ENCODE measurements at places on chromosomes 2 and 18.
A peak's percentile ranks its signal among the peaks of the same experiment; 100 is the strongest.

GRCh38 chr2:205636549-205637319, 45.6 kb upstream of the NRP2 start:
- DNase-seq = no peak

- DNase-seq = no peak
These were observed 209.1 kb upstream of the KCNJ3 start for GRCh38 chr2:154489266-154489858.

GRCh38 chr2:11904029-11904428, 157.6 kb downstream of the LPIN1 start:
- DNase-seq = peak; percentile 55

DNA sequence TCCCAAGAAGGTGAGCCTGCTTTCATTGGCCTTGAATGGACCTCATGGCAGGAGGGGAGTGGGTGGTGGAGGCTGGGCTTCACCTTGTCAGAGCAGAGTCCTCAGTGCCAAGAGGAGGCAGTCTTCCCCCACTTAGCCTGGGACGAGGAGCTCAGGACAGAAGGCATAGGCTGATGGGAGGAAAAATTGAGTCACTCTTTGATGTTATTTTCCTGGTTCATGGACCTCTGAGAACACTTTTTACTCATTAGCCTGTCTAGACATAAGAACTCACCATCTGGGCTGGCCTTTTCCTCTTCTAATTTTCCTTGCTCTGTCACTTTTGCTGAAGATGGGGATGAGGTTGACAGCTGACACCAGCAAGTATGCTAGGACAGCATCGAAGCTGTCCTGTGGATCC, 225.7 kb upstream of the TNP1 start:
- no peak for DNase-seq

DNA sequence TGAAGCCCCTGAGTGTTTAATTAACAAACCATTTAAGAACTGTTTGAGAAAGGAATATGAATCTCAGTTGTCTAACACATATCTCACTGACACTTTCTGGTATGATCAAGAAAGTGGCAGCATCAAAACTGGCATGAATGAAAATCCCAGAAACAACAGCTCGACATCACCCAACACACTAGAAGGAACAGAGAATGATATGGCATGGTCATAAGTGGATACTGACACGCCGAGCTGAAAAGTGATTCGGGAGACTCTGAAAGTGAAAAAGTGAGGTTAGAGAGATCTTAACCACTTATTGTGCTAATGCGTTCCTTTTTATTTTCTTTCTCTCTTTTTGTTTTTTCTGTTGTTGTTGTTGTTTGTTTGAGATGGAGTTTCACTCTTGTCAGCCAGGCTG, 37.9 kb downstream of the MRPL35 start:
- DNase-seq = no peak

- no peak for DNase-seq
These were observed 20.4 kb downstream of the PLA2R1 start for GRCh38 chr2:160042054-160042453.

DNA sequence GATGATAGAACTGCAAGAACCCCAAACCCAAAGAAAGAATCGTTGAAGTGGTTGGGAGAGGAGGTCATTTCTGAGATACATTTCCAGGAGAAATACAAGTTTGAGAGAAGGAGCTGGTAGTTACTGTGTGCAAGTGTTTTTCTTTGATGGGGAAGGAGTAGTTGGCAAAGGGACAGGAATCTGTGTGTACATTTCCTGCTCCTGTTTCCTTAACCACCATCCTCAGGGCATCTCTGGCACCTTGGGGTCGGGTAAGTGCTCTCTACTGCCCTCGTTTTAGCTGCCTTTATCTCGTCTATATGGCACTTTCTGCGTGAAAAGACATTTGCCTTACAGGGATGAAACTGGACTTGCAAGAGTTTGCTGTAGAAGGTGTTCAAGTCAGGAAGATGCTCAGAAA, 27.3 kb downstream of the CDC42EP3 start:
- no peak for DNase-seq

- DNase-seq = no peak
These were observed 644.9 kb upstream of the FANCL start for GRCh38 chr2:58886009-58886408.

- DNase-seq = no peak
These were observed 555.5 kb downstream of the PIK3C3 start for GRCh38 chr18:42510540-42510939.

DNA sequence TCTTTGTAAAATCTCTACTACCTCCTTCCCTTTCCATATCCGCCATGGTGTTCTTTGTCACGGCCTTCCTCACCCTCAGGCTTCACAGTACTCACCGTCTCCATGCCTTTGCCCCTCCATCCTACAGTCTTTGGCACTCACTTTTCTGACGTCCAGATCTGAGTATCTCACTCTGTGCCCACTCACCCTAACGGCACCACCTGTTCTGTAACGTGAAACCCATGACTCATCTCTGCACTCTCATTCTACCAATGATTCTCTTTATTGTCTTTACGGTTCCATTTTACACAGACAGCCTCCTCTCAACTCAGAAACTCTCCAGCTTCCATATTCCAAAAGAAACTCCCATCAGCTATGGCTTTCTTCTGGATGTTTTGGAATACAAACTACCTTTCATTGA, 56.7 kb downstream of the NETO1 start:
- DNase-seq = no peak

DNA sequence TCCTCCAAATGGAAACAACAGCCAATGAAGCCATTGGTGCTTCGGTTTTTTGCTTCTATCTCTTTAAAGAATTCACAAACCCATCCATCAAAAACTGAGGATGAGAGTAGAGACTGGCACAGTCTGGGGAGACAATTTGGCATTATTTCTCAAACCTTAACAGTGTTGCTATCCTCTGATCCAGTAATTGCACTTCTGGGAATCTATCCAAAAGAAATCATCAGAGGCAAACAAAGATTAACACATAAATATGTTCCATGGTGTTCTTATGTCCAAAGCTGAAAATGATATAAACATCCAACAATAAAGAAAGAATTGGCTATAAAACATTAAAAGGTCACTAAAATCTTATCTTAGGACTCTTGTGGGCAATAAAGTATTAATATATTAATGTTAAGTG, 35.1 kb downstream of the REEP1 start:
- DNase-seq = no peak

GRCh38 chr2:12435430-12436222, 281.1 kb upstream of the TRIB2 start:
- no peak for DNase-seq

DNA sequence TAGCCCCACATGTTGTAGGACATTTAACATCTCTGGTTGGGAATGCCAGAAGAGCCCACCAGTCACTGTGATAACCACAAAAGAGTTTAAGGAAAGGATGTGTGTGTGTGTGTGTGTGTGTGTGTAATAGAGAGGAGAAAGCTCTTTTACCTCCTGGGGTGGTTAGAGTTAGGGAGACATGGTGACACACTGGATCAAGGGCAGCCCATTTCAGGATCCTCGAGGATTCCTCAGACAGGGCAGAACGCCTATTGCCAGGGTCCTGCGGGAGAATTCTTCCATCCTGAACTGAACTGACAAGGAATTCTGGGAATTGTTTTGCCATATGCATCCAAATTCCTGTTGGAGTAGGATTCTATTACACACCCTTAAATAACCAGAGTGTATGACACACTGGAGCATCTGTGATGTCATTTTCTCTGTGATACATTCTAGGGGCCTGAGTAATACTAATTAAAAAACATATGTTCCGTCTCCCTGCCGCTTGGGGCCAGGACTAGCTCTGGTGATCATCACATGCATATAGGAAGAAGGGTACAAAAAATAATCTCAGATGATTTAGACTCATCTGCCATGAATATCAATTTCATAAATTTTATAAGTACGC, 156.4 kb upstream of the MMADHC start:
- no peak for DNase-seq

DNA sequence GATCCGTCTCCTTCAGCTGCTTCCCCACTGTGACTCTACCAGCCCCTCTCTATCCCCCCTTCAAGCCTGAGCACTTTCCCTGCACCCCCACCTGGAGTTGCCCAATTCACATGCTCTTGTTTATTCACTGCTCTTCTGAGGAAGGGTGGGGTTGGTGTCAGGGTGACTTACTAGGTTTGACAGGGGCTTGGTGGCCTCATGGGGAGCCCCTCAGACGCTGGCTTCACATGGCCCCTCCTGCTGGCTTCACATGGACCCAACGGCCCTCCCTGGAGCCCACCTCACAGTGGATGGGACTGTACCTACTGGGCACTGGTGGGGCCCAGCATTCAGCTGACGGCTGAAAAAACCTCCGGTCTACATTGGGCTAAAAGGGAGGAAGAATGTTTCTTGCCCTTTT, 16.7 kb upstream of the MRPL33 start:
- no peak for DNase-seq

DNA sequence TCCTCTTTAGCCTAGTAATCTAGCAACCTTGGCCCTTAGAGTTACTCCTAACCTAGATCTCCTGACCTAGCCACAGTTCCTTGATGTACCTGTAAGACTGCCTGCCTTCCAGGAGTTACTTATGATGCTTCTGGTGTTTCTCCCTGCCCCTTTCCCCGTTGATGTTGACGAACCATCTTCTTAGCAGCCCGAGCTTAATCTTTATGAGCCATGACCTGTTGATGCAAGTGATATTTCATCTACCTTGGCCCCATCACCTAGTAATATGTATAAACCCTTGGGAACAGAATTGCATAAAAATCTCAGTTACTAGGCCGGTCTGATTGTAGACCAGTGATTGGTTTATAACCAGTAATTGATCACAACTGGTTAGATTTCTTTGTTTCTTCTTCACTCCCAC, 2.7 kb downstream of the IMPACT start:
- no peak for DNase-seq

DNA sequence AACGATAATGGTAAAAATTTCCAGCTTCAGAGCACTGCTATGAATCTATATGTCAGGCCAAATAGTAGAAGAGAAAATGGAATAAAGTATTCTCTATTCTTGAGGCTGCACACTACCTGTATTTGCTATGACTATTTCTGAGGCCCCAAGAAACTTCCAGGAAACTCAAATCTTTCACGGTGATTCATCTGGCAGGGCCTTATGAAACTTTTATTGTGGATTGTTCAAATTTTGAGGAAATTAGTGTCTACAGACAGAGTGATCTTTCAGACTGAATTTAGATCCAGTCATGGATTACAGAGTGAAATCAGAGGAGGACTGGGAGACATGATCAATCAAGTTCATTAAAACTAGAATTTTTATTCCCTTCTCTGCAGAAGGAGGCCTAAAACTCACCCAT, 4.1 kb upstream of the VSNL1 start:
- no peak for DNase-seq

DNA sequence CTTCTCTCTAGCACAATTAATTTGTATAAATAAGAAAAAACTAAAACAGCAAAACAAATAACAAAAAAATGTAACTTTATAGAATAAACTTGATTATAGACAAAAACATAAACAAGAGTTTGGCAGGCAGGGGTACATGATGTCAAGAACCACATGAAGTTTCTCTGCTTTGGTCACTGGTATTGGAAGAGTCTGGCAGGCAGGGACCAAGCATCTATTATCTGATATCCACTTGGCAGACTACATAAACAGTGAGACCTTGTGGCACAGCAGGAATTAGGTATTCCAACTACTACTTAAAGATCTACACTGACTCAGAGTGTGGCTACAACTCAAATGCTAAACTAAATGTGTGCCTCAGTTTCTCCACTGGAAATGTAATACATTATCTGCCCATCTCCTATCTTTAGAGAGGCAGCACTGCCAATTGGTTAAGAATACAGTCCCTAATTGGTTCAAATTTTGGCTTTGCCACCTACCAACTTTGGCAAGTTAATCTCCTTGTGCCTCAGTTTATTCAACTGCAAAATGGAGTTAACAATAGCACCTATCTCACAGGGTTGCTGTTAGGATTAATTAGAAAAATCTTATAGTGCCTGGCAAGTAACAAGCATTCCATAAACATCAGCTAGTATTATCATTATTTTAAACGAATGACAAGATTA, 2.7 kb downstream of the MAP4K3 start:
- no peak for DNase-seq

DNA sequence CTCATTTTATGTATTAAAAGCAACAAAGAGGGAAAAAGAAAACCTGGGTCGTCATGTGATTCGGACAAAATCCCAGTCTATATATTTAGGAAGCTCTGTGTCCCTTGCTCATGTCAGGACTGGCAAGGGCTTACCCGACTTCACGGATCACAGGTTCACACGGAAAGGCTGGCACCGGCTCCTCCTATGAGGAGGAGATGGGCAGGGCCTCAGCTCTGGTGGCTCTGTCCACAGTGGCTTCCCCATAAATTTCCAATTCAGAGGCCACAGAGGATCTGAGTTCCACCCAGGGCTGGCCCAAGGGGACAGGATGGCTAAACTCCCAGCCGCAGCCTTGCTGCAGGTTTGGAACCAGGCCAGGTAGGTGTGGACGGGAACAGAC, 186.8 kb downstream of the BCL2 start:
- no peak for DNase-seq

- DNase-seq = no peak
These were observed 173.8 kb upstream of the SALL3 start for GRCh38 chr18:78805840-78806239.

GRCh38 chr18:70688286-70688685, 399.4 kb downstream of the SOCS6 start:
- DNase-seq = no peak
